Naive thymus-derived CD4-positive, alpha-beta T cell (primary cell): ENCODE measurements at places on chromosomes 2 and 18. TPM values are rescaled to one million over a fixed set of nuclear protein-coding genes. Genes with fewer than 3 reads are reported as not detected.

ALK gene
- polyA plus RNA-seq, result 0.13 TPM

LRRTM4 gene
- not detected for polyA plus RNA-seq

NAT8 gene
- polyA plus RNA-seq, result not detected

MAB21L4 gene
- polyA plus RNA-seq, result not detected

DCDC2C gene
- not detected for polyA plus RNA-seq

LBX2 gene
- not detected for polyA plus RNA-seq

KCNG2 gene
- not detected for polyA plus RNA-seq

TACR1 gene
- polyA plus RNA-seq, result not detected

RESP18 gene
- polyA plus RNA-seq, result not detected

OTX1 gene
- not detected for polyA plus RNA-seq

CCDC74B gene
- not detected for polyA plus RNA-seq

CREG2 gene
- polyA plus RNA-seq, result not detected

UGT1A6 gene
- not detected for polyA plus RNA-seq

TMEM37 gene
- 1.8 TPM for polyA plus RNA-seq

ITPRIPL1 gene
- 0.37 TPM for polyA plus RNA-seq

RGPD4 gene
- polyA plus RNA-seq, result not detected

GPR45 gene
- polyA plus RNA-seq, result not detected

PDE11A gene
- polyA plus RNA-seq, result not detected

SLC23A3 gene
- polyA plus RNA-seq, result not detected

NIFK gene
- 75.8 TPM for polyA plus RNA-seq

OBSL1 gene
- not detected for polyA plus RNA-seq

ATP8B1 gene
- not detected for polyA plus RNA-seq

CFLAR gene
- 63.9 TPM for polyA plus RNA-seq

REG3A gene
- polyA plus RNA-seq, result not detected

RBBP8 gene
- polyA plus RNA-seq, result 1.3 TPM

KIF1A gene
- not detected for polyA plus RNA-seq

TMEM247 gene
- not detected for polyA plus RNA-seq

ATRAID gene
- 320 TPM for polyA plus RNA-seq

RND3 gene
- polyA plus RNA-seq, result not detected

SRD5A2 gene
- polyA plus RNA-seq, result not detected

PLGLB2 gene
- polyA plus RNA-seq, result 0.18 TPM

SLC11A1 gene
- polyA plus RNA-seq, result 0.49 TPM

GREB1L gene
- polyA plus RNA-seq, result 0.11 TPM

NEDD4L gene
- polyA plus RNA-seq, result 2.0 TPM

MERTK gene
- not detected for polyA plus RNA-seq

CCDC68 gene
- polyA plus RNA-seq, result 0.41 TPM

SEMA4F gene
- 6.9 TPM for polyA plus RNA-seq

CFC1 gene
- not detected for polyA plus RNA-seq

C2orf81 gene
- polyA plus RNA-seq, result 7.9 TPM

FKBP7 gene
- 2.7 TPM for polyA plus RNA-seq

WNT10A gene
- 1.2 TPM for polyA plus RNA-seq

DLGAP1 gene
- polyA plus RNA-seq, result not detected

ANKRD39 gene
- 19.9 TPM for polyA plus RNA-seq

MTA3 gene
- 25.1 TPM for polyA plus RNA-seq

SEMA4C gene
- 5.1 TPM for polyA plus RNA-seq

SLC14A1 gene
- 1.4 TPM for polyA plus RNA-seq
